ENCODE measurements at places on chromosomes 4 and X. TPM values are rescaled to one million over a fixed set of nuclear protein-coding genes. Genes with fewer than 3 reads are reported as not detected.

Gene TMEM128
- total RNA-seq: 19.2 TPM

Gene MEPE
- not detected for total RNA-seq

Gene TEX11
- total RNA-seq: not detected

Gene DGAT2L6
- total RNA-seq: not detected

Gene MAMLD1
- total RNA-seq: 9.6 TPM

Gene PTPN13
- 86.4 TPM for total RNA-seq

Gene ADRA2C
- 4.2 TPM for total RNA-seq

Gene CORIN
- not detected for total RNA-seq

Gene CRLF2
- total RNA-seq: not detected

Gene FANCB
- 3.8 TPM for total RNA-seq

Gene QRFPR
- total RNA-seq: not detected

Gene AMBN
- not detected for total RNA-seq

Gene TLL1
- 20.4 TPM for total RNA-seq

Gene VEGFD
- 1.8 TPM for total RNA-seq

Gene TNMD
- total RNA-seq: 1.8 TPM

Gene PDZD4
- 19.9 TPM for total RNA-seq

Gene DOK7
- not detected for total RNA-seq

Gene TSPAN5
- 30.8 TPM for total RNA-seq

Gene RIPPLY1
- not detected for total RNA-seq

Gene RNF175
- not detected for total RNA-seq

Gene EGF
- not detected for total RNA-seq

Gene ARHGAP6
- total RNA-seq: 32.9 TPM

Gene SPANXA2
- total RNA-seq: not detected

Gene F8A3
- 3.0 TPM for total RNA-seq

Gene GPRIN3
- 4.5 TPM for total RNA-seq

Gene SLC4A4
- 5.9 TPM for total RNA-seq

Gene CPEB2
- total RNA-seq: 33.4 TPM

Gene ANXA10
- total RNA-seq: not detected

Gene C4orf46
- 1.3 TPM for total RNA-seq

Gene MAGEA3
- not detected for total RNA-seq

Gene MAB21L2
- not detected for total RNA-seq

Gene STS
- 8.8 TPM for total RNA-seq

Gene ARHGAP24
- 55.3 TPM for total RNA-seq

Gene FATE1
- total RNA-seq: not detected

Gene ELF2
- 50.8 TPM for total RNA-seq

Gene GPC3
- 116 TPM for total RNA-seq

Gene ARFIP1
- 40.0 TPM for total RNA-seq

Gene USP26
- total RNA-seq: not detected

Gene GAB1
- 68.2 TPM for total RNA-seq

Gene MAGEB2
- total RNA-seq: not detected

Gene TLR8
- 1.3 TPM for total RNA-seq

Measured in tibial nerve (tissue), 4 donors.